Upper lobe of left lung (tissue), 6 donors: ENCODE measurements at places on chromosomes 2 and 18.

DNA sequence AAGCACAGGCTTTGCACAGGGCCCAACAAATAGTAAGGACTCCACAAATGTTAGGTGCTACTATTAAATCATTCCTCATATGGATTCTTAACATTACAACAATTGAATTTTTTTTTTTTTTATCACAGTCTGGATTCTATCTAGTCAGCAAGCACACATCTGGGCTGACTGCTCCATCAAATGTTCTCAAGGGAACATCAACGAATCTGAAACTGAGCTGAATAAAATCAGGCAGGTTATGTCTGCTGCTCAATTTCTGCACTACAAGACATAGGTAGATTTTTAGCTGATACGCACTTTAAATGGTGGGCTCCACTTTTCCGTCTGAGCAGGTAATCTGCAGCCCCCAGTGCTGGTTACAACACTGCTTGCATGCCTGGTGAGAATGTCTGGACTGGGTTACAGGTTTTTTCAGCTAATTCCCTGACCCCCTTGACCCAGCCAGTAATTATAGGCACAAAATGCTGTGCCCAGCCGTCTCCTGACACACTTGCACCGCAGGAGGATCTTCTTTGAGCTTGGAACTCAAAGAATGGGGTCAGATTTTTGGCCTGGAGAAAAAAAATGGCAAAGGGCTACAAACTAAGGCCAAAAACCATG, 44.6 kb downstream of the ADD2 start:
- H3K4me1 ChIP-seq, result no peaks in the 10 kb centered on the region
- H3K4me3 ChIP-seq, result no peak overlapping the region
- H3K27ac ChIP-seq, result no peak overlapping the region
- no peak for DNase-seq
- H3K36me3 ChIP-seq, result no peaks in the 10 kb centered on the region
- H3K27me3 ChIP-seq, result no peaks in the 10 kb centered on the region

- no peaks in the 10 kb centered on the region for H3K27me3 ChIP-seq
- no peak overlapping the region for H3K4me3 ChIP-seq
- H3K4me1 ChIP-seq, result peaks cover 43% of the 10 kb centered on the region
- H3K36me3 ChIP-seq, result no peaks in the 10 kb centered on the region
Observed at GRCh38 chr2:217976301-217976700, 26.5 kb downstream of the TNS1 start.

DNA sequence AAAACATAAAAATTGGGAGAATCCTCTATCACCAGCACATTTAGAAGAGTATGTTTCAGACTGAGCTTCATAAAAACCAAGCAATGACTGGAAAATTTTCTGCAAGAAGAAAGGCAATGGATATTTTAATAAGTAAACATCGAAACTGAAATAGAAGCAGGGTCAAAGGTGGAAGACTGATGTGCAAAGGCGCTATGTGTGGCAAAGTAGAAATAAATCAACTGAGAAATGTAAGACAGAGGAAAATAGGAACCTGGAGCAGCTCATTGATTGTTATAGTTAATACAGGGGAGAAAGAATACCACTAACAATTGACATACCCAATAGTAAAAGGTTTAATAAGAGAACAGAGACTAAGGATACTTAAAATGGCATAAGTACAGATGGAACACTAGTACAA, 818.4 kb downstream of the SOCS6 start:
- no peaks in the 10 kb centered on the region for H3K27me3 ChIP-seq
- DNase-seq, result no peak
- no peaks in the 10 kb centered on the region for H3K4me1 ChIP-seq
- H3K4me3 ChIP-seq, result no peak overlapping the region
- no peaks in the 10 kb centered on the region for H3K36me3 ChIP-seq

DNA sequence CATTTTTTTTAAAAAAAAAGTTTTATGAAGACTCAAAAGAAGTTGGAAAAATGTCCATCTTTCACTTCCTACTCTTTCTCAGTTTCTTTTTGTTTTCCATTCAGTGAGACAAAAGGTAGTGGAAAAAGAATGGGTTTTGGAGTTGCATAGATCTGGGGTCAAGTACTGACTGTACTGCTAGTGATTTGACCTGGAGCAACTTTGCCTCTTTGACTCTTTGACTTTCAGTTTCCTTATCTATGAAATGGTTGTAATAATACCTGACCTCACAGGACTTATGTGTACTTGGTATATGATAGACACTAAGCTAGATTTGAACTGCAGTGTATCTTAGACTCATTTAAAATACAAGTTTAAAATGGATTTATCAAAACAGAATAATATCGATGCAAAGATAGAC, 3.5 kb upstream of the KCNE4 start:
- H3K4me3 ChIP-seq, result no peak overlapping the region
- H3K27ac ChIP-seq, result no peak overlapping the region
- no peaks in the 10 kb centered on the region for H3K36me3 ChIP-seq
